Femur (tissue), 1 donor: ENCODE measurements at places on chromosomes 2 and 18.

DNA sequence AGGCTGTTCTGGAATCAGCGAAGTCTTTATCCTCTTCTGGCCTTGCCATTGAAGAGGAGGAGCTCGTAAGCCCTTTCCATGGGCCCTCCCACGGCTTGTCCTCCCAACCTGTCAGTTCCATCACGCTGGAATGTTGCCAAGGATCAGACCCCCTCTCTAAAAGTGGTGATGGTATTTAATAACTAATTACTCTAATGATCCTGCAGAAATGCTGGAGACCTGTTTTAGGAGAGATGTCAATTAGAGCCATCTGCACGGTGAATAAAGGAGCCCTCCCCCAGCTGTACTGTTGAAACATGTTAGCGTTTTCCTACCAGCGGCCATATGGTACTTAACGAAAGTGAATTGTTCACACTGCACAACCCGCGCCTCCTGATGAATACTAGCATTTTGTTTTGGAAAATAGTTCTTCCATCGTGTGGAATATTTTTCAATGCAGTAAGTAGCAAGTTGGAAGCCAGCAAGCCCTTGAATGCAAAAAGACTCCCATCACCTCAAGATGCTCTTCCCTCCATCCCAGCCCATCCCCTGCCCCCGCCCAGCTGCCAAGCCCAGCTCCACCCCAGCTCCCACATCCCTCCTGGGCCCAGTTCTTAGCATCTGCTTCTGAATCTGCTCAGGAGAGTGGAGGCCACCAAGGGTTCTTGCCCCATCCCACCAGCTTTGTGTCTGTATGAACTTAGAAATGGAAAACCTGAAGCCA lies 145.4 kb downstream of the KLHL29 start:
- DNase-seq: no peak

DNA sequence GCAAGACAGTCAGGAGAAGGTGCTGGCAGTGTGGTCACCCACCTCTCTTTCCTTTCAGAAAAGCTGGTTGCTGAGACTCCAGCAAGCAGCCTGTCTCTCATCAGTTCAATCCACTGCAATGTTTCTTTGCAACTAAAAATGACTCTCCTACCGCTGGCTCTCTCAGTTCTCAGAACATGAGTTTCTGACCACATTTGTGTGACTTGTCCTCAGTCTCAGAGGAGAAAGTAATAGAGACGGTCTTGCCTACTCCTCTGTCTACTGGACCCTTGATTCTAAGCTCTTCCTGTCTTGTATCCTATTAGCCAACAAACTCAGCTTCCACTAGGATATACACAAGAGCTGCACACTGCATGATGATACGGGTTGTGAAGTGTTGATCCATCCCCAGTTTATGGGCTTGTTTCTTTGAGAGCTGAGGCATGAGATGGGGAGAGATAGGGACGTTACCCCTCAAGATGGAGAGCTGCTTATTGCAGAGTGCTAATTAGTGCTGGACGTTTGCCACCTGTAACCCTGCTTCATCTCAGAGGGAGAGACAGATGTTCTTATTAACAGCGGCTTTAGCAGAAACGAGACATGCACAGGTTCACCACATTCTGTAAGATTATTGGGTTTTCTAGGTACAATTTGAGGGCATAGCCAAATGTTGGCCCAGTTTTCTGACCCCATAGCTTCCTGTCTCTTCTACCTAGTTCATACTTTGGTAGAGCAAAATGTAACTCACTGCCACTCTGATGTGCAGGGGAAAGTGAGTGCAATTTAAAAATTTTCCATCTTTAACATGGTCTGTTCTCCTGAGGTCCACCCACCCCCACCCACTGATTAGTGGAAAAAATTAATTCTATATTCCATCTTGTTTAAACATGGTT lies 32.4 kb upstream of the YWHAQ start:
- no peak for DNase-seq

DNA sequence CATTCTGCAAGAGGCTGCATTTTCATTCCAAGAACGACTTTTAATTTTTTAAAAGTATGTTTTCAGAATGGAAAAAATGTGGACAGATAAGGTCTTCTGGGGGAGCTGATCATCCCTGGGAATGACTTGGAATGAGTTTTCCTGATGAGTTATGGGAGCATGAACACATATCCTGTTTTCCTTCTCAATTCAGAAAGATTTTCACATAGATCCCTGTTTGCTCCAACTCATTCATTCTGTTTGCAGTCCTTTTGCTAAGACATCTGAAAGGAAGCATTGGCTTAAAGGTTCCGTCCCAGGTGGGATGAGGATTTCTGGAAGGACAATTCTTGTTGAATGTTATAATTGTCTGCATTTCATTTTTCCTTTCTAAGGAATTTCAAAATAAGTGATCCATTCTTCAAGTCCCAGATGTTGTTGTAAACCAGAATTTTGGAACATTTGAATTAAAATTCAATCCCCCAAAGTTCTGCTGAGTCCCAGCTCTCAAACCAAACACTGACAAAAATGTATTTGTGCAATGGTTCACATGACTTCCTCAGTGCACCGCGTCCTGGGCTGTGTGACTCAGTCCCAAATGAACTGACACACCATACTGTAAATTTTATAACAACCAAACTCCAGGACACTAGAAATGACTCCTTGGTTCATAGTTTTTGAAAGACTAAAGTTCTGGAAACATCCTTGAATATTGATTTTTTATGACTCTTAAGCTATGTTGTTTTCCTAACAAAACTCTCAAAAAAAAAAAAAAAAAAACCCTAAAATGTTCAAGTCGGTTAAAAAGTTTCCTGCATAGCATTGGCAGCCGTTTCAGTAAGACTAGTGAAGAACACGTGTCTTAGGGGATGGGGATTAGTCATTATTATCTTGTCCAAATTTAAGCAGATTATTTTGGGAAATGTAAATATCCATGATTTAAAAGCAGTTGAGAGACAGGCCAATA lies 281.8 kb upstream of the TCF4 start:
- DNase-seq: peak; percentile 64

- DNase-seq: no peak
Observed at GRCh38 chr2:177832611-177833433, 239.8 kb downstream of the PDE11A start.

DNA sequence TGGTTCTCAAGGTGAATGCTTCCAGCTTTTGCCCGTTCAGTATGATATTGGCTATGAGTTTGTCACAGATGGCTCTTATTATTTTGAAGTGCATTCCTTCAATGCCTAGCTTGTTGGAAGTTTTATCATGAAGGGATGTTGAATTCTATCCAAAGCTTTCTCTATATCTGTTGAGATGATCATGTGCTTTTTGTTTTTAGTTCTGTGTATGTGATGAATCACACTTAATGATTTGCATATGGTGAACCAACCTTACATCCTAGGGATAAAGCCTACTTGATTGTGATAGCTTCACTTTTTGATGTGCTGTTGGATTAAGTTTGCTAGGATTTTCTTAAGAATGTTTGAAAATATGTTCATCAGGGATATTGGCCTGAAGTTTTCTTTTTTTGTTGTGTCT lies 112.1 kb downstream of the MBD2 start:
- no peak for DNase-seq

- DNase-seq: peak; percentile 50
Observed at GRCh38 chr2:34096562-34097171, 497.6 kb upstream of the FAM98A start.

- no peak for DNase-seq
Observed at GRCh38 chr2:105183555-105184323, 57.8 kb upstream of the GPR45 start.

- DNase-seq: no peak
Observed at GRCh38 chr2:112877423-112877822, 33.5 kb upstream of the IL37 start.

DNA sequence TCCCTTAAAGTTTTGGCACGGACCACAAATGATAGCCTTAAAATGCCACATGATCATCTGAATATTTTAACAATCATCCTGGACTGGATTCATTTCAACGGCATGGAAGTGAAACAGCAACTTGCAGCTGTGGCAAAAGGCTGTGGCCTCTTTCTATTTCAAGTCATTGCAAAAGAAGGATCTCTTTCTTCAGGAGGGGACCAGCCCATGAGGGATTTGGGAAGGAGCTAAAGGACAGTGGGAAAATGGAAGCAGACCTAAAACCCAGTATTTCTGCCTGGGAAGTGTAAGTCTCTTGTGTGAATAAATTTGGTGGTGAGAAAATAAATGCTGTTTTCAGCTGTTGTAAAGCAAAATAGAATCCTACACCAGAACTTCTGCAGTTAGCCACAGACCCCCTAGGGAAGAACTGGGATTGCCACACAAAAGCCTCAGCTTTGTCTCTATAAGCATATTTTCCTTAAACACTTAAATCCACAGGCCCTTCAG lies 107.3 kb upstream of the ZFP36L2 start:
- DNase-seq: peak; percentile 69
